Cardiac fibroblast (primary cell): ENCODE measurements at places on chromosomes 6 and 20.

- no peak for DNase-seq
Measured at GRCh38 chr20:38001981-38002380, 31.3 kb downstream of the TTI1 start.

DNA sequence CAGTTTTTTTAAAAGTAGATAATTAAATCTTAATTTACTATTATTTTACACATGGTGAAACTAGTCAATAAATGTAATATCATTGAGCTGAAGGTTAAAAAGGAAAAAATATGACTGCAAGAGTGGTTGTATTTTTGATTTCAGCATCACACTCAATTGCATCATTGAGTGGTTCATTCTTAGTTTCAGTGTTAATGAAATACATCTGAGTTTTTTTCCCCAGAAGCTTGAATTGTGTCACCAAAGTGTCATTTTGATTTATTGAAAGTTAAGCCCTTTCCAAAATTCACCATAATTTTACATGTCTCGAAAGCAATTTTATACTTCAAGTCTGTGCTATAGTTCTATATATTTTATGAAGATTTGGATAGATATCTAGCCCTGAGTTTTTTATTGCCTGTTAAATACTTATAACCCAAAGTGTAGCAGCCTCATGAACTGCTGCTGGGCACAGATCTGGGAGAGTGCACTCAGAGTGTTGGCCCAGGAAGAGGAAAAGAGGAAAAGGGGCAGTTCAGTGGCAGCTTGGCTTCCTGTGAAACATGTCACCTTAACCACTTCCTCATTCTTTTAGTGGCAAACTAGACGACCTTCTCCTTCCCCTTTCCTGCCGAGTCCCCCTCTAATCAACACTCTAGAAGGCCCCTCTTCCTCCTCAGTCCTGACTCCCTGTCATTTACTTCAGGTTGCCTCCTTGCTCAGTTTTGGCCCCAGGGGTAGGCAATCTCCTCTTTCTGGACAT lies 140.7 kb downstream of the ESR1 start:
- no peak for DNase-seq

DNA sequence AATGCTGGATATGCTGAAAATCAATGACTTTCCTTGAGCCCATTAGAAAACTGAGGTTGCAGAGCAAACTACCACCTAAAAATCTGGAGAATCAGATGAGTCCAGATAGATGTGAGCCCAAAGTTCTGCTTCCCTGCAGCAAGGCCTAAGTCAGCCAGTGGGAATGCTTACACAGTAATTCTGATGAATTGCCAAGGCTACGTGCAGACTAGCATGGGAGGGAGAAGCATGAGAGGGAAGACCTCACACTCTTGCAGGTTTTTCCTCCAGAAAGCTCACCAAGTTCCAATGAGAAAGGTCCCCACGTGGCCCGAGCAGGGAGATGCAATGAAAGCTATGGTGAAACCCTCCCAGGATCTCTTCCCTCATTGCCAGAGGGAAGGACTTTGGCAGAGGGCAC lies 104.8 kb upstream of the SIRPA start:
- DNase-seq, result no peak

- DNase-seq, result no peak
Measured at GRCh38 chr20:34968042-34968775, 12.5 kb downstream of the MYH7B start.

DNA sequence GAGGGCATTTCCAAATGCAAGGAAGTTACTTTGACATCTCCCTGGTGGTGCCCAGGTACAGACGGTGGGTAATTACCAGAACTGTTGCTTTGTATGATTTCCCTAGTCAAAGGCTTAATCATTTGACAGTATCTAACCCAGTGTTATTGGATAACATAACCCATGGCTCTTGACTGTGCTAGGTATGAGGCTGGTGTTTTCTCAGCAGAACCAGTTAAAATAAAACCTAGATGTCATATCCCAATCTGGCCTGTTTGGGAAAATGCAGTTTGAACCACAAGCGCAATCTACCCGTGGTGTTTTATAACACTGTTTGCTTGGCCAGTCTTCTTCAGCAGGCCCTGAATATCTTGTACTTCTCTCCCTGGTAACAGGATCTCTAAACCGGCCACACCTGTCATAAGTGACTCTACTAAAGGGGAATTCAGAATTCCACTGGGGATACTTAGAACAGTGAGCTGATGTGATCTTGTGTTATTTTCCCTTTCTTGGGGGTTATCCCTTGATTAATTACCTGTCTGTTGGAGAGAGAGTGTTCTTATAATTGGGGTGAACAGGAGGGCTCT lies 32.8 kb downstream of the PPP1R14C start:
- no peak for DNase-seq

DNA sequence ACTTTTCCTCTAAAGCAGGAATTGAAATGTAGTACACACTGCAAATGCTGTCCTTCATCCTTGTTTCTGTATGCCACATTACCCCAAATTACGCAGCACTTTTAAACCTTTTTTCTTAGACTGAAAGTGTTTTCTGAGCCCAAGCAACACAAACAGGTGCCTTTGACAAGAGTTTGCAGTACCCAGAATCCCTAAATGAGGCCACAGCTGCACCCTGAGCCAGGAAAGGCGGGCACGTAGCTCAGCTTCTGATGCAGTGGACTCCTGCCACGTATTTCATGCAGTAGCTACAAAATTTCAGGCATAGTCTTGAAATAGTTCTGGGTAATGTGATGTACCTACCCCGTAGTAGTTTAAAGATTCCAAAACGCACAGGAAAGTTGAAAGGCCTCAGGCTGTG lies 31.0 kb upstream of the CLDN20 start:
- no peak for DNase-seq

DNA sequence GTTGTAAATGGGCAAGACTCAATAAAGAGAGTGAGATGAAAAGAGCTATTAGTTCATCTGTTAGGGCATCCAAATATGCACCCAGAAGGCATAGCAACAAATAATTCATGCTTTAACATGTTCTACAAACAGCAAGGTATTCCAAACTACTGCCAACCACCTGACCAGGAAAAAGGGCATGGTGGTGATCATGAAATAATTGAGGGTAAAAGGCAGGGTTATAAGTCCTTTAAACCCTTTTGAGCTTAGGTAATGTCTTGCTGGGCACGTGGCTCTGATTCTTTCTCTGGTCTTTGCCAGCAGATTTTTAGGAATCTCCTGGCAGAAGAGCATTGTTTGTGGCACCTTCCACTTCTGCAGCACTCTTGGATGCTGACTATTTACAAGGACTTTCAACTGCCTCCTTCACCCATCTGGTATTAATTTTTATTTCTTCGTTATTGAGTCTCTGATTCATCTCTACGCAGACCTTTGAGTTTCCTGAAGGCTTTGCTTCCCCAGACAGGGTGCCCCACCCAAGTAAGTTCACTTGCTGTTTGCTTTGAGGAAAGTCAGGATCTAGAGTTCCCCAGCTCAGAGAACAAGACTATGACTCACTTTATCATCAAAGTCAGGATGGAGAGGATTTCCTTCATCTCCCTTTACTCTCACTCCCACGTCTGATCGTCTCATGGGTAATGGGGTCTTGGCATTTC lies 83.4 kb upstream of the NEDD9 start:
- peak; percentile 72 for DNase-seq

GRCh38 chr20:58447511-58448391 lies 58.7 kb downstream of the VAPB start:
- DNase-seq, result peak; percentile 72

- DNase-seq, result no peak
Measured at GRCh38 chr20:24640686-24641085, 171.3 kb downstream of the SYNDIG1 start.

DNA sequence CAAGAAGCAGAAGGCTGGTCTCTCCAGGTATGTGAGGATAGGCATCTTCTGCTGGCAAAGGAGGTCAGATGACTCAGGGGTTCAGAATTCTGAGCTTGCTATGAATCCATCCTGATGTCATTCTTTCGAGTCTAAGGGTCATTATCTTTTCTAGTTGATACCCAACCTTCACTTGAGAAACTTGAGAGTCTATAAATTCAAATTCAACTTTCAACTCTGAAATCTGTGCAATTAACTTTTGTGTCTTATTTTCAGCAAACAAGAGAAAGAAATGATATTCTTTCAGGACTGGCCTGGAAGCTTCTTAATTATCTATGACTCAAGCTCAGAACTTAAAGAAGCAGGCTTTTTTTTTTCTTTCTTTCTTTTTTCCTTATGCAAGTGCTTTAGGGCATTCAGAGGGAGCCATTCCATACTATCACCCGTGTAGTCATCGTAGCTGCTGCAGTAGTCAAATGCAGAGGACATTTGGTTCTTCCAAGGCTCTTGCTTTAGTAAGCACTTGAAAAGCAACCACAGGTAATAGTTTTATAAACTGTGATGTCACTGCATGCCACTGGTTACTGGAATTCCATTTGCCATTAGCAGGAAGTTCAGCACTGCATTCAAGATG lies 93.0 kb downstream of the ADTRP start:
- peak; percentile 79 for DNase-seq

DNA sequence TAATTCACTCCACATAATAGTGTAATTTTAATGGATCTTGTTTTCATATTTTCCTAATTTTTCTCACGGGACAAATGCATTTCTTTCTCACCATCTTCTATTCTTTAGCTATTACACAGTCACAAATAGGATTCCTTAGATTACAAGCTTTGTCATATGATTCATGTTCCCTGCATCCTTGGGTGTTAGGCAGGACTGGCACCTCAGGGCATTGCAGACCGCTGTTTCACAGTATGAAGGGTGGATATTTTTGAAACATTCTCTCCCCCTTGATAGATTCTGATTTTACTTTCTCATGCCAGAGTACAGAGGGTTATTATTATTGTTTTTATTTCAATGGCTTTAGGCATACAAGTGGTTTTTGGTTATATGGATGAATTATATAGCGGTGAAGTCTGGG lies 602.5 kb downstream of the PHF3 start:
- DNase-seq, result no peak

GRCh38 chr6:3517350-3517749 lies 60.5 kb upstream of the SLC22A23 start:
- DNase-seq, result peak; percentile 99
